Left colon (tissue), 2 donors: ENCODE measurements at places on chromosomes 16 and 17.

- DNase-seq: no peak
Measured at GRCh38 chr17:33044771-33045170, 53.1 kb downstream of the SPACA3 start.

- DNase-seq: peak; percentile 48
Measured at GRCh38 chr17:74089869-74090464, 113.5 kb upstream of the RPL38 start.

DNA sequence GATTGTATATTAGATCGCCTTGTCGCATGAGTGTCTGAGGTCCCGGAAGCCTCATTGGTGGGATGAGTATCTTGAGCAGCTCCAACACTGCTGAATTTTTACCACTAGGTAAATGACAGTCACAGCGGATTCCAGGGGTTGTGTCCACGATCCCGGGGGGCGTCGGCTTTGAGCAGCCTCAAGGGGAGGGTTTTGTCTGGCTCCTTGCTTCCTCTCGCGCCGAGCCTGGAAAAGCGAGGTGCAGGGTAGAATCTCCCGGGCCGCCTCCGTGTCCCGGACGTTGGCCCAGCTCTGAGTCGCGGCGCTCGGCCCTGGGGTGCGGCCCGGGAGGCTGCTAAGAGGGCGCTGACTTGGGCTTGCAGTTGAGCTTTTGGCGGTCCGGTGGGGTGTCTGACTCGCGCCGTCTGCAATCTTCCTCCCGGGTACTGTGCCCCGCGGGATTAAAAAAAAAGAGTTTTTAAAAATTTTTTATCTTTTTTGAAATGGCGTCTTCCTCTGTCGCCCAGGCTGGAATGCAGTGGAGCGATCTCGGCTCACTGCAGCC is 4.5 kb downstream of the OR1F1 start:
- no peak for DNase-seq

GRCh38 chr17:78678222-78678557 is 101.0 kb upstream of the DNAH17 start:
- no peak for DNase-seq

- peak; percentile 22 for DNase-seq
Measured at GRCh38 chr17:52648995-52649394, 490.5 kb upstream of the CA10 start.

- DNase-seq: no peak
Measured at GRCh38 chr17:36095992-36096391, 6.0 kb upstream of the CCL3 start.

GRCh38 chr17:55632893-55633292 is 89.8 kb downstream of the TMEM100 start:
- DNase-seq: no peak

GRCh38 chr16:20897922-20898321 is 2.2 kb downstream of the DCUN1D3 start:
- no peak for DNase-seq

DNA sequence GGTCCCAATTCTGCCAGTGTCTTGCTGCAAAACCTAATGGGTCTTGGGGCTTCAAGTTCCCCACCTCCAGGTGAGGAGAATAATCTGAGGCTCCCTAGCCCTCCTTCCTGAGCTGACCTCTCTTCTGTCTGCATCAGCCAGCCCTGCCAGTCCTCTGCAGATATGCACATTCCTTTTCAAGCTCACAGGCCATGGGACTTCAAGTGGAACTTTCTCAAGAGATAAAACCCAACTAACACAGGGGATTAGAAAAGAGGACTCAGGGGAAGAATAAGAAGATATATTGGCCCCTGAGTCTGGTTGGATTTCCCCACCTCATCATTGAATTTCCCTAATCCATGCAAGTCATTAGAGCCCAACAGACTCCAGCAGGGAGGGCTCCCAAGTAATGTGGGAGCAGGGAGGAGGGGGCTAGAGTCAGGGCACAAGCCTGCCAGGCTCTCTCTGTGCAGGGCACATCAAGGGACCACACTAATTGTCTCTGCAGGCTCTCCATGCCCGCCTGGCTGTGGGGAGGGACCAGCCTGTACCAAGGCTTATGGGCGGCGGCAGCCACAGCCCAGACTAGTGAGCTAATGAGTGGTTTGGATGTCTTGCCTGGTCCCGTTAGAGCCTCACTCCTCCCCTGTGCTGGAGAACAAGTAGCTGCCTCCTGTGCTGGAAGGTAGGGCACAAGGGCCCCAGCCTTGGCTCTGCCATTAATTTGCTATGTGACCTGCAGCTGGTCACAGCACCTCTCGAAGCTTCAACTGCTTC is 1.2 kb downstream of the KRT14 start:
- DNase-seq: no peak

- DNase-seq: peak; percentile 59
Measured at GRCh38 chr17:40311575-40311974, 2.6 kb downstream of the RARA start.

DNA sequence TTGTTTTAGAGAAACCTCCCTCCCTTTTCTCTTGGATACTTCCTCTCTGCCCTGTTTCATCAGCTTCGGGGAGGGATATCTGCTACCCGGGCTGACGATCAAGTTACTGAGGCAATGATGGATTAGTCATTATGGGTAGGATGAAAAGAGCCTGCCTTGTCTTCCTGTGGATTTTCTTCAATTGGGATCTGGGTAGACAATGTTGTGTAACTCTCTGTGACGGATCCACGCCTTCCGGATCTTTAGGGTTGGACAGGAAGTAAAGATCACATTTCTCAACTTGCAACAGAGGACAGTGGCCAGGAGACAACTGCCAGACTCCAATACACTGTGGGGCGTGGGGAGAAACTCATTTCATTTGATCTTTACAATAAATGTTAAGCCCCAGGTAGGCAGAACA is 11.3 kb upstream of the CHST6 start:
- DNase-seq: no peak

DNA sequence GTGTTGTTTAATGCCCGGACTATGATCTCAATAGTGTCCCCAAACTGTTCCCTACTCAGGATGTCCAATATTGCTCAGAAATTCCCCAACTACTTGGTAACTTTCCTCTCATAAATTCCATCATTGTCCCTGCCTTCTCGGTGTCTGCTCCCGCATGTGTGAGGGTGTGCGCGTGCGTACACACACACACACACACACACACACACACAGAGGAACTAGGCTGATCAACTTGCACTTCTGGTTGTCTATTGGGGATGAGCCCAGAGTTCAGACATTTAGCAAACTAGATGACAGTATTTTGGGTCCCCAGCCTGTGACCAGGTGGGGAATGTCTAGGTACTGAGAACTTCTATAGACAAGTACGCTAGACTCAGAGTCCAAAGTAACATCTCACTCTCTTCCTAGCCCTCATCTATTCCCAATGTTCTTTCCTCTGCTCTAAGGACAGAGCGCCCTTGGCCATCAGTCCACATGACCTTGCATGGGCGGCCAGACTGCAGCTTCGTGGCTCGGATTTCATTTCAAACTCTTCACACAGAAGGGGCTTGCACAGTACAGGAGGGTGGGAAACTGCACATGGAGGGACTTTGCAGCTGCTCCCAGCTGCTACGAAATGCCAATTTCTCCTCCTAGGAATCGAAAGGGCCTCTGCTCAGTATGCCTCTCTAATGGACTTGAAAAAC is 5.3 kb downstream of the HS3ST3A1 start:
- DNase-seq: no peak

DNA sequence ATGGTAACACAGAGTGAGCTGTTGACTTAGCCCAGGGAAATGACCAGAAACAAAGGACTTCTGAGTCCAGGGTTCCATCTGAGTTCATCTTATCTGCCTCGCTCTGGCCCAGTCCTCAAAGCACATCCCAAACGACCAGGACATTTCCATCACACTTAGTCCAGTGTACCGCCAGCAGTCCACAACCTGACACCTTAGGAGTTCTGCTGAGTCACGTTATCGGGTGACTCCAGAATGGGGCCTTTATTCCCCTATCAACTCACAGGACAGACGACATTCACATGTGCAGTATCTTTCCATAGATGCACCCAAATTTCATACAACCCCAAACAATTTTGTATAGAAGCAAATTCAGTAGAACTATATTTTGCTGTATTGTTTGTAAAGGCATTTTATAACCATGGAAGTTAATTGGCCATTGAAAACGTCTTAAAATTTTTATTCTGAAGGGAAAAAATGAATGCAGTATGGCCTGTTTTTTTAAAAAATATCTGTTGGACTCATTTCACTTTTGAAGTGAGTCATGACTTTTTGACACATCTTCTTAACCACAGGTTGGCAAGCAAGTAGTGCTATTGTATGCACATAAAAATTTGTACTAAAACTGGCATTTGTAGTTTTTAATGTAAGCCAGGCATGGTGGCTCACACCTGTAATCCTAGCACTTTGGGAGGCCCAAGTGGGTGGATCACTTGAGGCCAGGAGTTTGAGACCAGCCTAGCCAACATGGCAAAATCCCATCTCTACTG is 46.3 kb downstream of the ZNF18 start:
- DNase-seq: no peak

DNA sequence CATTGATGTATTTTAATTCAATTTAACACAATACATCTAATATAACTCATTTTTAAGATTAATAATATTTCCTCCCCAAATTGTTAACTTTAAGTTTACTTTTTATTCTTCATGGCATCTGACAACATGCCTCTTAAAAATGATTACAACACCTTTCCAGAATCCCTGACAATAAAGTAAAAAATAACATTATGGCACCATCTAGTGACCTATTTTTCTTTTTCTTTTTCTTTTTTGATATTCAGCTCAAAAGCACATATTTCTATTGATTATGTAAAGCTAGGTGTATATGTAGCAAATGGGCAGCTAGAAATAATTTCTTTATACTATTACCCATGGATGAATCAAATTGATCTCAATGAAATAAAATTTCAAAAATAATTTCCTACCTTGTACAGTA is 834.3 kb upstream of the CDH8 start:
- no peak for DNase-seq

- no peak for DNase-seq
Measured at GRCh38 chr16:2471016-2471652, at the start of gene NTN3. Gene NTN3, plus strand, starts transcription at chr16:2471297. Its CDS starts 405 bp downstream, at chr16:2471702.

GRCh38 chr17:38751144-38751807 is 1.3 kb upstream of the PSMB3 start:
- DNase-seq: no peak

DNA sequence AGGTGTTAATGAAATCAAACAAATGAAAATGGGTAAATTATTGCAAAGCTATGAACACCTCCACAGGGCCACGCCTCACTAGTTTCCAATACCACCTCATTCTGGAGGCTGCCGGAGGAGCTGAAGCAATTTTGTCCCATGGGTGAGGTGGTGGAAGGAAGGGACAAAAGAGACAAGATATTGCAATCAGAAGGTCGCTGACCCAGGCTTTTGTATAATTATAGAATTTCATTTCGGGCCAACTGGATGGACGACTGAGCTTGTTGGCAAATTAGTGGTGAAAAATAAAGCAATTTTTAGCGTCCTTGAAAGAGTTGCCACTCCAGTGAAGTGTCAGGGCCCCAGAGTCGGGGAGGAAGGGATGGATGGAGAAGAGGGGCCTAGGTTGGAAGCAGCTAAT is 147.9 kb downstream of the CYLD start:
- DNase-seq: no peak

GRCh38 chr17:4443476-4443875 is 9.7 kb downstream of the SPNS3 start:
- no peak for DNase-seq

DNA sequence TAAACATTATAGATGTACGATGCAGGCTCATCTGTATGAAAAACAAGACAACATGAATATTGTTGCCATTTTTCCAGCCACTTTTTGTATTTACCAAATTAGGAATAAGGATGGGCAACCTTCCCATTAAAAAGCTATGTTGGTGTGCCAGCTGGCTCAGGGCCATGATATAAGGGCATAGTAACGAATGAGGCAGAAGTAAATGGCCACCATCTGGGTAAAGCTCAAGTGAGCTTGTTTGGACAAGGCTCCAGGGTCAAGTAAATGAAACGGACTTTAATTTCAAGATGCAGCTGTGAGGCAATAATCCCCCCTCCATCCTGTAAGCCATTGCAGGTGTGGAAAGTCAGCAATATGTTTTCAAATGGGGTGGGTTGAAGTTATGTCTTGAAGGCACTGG is 930.9 kb upstream of the CDH8 start:
- DNase-seq: no peak

DNA sequence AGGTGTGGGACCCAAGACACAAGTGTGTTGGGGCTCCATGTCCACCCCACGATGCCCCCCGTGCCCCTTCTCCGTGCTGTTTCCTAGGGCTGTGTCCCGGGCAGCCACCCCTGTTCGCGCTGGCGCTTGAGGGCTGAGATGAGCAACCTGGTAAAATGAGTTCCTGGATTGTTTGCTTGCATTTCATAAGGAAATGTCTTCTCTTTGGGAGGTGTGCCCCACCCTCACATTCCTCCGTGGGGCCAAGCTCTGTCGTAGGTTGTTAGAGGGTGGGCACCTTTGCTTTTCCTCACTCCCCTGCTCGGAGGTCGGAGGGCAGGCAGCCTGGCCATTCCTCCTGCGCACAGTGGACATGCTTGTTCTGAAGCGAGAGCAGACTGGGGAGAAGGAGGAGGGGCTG is 171.3 kb upstream of the CHMP6 start:
- DNase-seq: no peak

- peak; percentile 56 for DNase-seq
Measured at GRCh38 chr17:38733282-38733981, 3.3 kb downstream of the CISD3 start.

GRCh38 chr16:63185235-63185780 is 1149.1 kb upstream of the CDH8 start:
- no peak for DNase-seq

GRCh38 chr16:28057949-28058348 is 5.6 kb downstream of the GSG1L start:
- DNase-seq: no peak

GRCh38 chr17:34391241-34391640 is 28.2 kb upstream of the CCL1 start:
- DNase-seq: no peak

DNA sequence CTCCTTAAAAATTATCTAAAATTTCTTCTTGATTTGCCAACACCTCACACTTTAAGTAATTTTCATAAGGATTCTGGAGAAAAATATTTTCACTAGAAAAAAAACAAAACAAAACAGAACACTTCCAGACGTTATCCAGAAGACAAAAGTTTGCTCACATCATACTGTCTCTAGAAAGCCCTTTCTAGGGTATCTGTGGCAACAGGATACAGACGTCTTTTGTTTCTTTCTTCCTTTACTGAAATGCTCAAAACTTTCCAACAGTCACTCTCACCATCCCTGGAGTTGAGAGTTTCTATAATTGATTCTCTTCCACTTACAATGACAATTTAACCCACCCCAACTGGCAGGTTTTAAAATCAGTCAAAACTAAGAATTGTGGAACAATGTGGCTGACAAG is 2.6 kb downstream of the ZC3H7A start:
- no peak for DNase-seq

- no peak for DNase-seq
Measured at GRCh38 chr17:80086616-80087015, 14.8 kb upstream of the GAA start.

- DNase-seq: peak; percentile 53
Measured at GRCh38 chr17:39225959-39226683, 376 bp upstream of the STAC2 start.

GRCh38 chr16:66900721-66901441 is 17.8 kb downstream of the CDH16 start:
- DNase-seq: no peak

GRCh38 chr17:73566905-73567782 is 77.1 kb downstream of the SDK2 start:
- no peak for DNase-seq
